ENCODE measurements at places on chromosomes 4 and X. TPM values are rescaled to one million over a fixed set of nuclear protein-coding genes. Genes with fewer than 3 reads are reported as not detected.

GRCh38 chr4:75135068-75135825, 202.3 kb downstream of the PARM1 start:
- no peak for DNase-seq
- no peak overlapping the region for H3K4me3 ChIP-seq
- no peaks in the 10 kb centered on the region for H3K36me3 ChIP-seq
- H3K27ac ChIP-seq = no peak overlapping the region

DNA sequence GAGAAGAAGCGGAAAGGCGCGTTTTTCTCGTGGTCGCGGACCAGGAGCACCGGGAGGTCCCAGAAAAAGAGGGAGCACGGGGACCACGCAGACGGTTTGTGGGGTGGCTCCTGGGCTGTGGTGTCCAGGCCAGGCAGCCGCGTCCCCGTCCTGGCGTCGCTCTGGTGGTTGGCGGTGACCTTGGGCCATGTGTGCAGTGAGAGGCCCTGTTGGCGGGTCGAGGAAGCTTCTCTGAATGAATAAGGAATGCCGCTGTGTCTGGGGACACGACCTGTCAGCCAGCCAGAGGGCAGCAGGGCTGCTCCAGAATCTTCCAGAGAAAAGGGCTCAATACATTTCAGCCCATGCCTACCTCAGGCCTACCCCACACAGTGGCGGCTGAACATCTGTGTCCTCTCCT, 24.3 kb upstream of the HGFAC start:
- no peak overlapping the region for H3K4me3 ChIP-seq
- H3K27ac ChIP-seq = peak overlapping the region; percentile 46
- H3K4me1 ChIP-seq = no peaks in the 10 kb centered on the region
- DNase-seq = no peak
- H3K36me3 ChIP-seq = peaks cover 62% of the 10 kb centered on the region

DNA sequence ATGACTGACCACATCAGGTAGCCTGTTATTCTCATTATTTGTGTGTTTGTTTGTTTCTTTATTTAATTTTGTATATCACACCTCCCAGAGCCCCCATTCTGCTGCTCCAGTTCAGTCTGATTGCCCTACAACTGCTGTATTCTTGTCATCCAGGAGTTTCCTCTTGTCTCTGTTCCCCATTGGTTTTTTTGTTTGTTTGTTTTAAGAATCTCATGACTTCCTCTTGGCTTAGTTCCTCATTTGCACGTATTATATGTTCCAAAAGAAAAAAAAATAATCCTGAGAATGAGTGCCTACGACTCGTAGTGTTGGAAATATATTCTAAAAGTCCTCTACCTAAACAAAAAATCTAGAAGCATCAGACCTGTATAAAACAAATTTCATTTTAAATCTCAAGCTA, 142.3 kb upstream of the SLIT2 start:
- no peaks in the 10 kb centered on the region for H3K36me3 ChIP-seq
- peaks cover 6% of the 10 kb centered on the region for H3K4me1 ChIP-seq
- H3K4me3 ChIP-seq = no peak overlapping the region
- no peak overlapping the region for H3K27ac ChIP-seq
- no peaks in the 10 kb centered on the region for H3K27me3 ChIP-seq
- no peak for DNase-seq

POU4F2 gene
- not detected for total RNA-seq

HSD17B13 gene
- total RNA-seq = not detected
